IMR-90 (cell line): ENCODE measurements at places on chromosomes 16 and 17. TPM values are rescaled to one million over a fixed set of nuclear protein-coding genes. Genes with fewer than 3 reads are reported as not detected.

DNA sequence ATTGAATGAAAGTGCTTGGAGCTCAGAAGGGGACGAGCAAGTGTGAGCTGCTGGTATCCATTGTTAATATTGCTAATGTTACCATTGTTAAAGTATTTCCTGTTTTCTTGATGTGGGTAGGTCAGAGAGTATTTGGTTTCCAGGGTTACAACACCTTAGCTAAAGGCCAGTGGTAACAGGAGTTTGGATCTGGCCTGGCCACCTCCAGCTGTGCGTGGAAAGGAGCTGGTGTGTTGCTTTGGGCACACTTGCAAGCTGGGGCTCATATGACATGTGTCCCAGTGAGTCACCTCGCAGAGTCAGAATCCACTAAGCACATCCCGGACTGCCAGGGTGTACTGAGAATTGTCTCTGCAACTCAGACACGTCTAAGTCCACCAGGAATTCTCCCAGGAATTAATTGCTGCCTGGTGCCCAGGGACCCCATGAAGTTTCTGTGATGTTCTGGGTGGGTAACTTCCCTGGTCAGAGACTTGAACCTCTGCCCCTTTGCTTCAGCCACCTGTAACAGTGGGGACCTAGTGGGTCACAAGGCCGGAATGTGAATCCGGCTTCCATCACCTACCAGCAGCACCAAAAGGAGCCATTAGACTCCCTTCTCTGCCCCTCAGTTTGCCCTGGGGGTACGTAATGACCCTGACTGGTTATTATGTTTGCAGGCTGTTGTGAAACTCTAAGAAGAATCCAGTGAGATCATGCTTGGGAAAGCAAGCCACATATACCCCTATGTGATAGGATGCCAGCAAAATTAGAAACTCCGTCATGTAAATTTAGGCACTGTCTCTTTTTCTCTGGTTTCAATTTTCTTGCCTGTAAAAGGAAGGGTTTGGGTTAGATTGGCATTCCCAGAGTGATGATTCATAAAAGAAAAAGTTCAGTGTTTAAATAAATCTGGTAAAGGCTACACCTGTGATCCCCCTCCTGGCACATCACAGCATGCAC, 12.8 kb downstream of the SLC6A2 start:
- peak; percentile 5 for DNase-seq

GRCh38 chr17:32958418-32958817, 30.5 kb downstream of the TMEM98 start:
- DNase-seq = no peak

DNA sequence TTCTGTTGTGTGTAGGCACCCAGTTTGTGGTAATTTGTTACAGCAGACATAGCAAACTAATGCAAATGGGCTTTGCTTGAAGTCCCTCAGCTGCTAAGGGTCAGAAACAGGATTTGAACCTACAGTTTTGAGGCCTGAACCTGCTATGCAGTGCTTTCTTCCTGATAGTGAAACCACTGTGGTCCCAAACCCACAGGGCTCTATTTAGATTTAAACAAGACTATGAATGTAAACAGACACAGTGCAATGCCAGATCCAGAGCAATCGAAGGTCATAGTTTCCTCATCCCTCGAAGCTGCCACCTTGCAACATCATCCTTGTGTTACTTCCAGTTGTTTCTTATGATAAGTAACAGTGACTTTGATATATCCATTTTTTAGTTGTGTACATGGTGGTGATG, 630.2 kb downstream of the WWOX start:
- no peak for DNase-seq

GRCh38 chr17:70552230-70552981, 383.1 kb downstream of the KCNJ2 start:
- peak; percentile 49 for DNase-seq

GRCh38 chr16:2532494-2533141, 1.4 kb upstream of the CEMP1 start:
- DNase-seq = peak; percentile 34

GRCh38 chr17:82938486-82938872, 98.7 kb upstream of the ZNF750 start:
- DNase-seq = no peak

DNA sequence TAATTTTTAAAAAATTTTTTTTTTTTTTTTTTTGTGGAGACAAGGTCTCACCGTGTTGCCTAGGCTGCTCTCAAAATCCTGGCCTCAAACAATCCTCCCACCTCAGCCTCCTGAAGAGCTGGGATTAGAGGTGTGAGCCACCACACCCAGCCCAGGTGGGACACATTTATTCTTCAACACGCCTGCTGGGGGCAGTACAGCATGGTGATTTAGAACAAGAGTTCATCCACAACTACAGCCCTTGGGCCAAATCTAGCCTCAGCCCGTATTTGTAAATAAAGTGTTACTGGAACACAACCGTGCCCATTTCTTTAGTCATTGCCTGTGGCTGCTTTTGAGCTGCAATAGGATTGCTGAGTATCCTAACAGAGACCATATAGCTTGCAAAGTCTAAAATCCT, 92.8 kb downstream of the KATNIP start:
- DNase-seq = peak; percentile 21

- DNase-seq = no peak
Measured at GRCh38 chr16:89352091-89352681, 134.7 kb downstream of the ZNF778 start.

DNA sequence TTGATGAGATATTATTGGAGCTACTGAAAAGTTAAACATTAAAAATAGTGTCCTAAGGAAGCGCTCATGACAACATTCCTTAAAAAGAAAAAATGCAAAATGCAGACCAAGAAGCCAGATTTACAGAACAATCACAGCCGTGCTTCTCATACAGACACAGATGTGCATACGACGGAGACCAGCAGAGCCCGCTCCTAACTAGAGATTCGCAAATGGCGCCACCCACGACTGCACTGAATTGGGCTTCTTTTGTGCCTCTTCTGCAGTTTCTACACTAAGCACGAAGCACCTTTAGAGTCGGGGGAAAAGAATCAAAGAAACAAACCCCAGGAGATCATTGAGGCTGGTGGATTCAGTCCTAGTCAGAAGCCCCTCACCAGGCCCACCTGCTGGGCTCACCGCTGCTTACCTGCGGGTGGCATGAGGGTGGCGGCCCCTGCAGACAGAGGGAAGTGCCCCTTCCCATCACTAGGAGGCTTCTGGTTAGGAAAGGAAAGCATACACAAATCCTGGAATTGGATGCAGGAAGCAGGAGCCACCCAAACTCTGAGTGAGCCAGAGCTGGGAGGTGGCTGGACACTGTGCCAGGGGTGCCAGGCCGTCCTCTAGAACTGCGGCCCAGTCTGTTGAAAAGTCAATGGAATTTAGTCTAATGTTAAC, 64.9 kb upstream of the CHMP6 start:
- DNase-seq = no peak

- DNase-seq = peak; percentile 25
Measured at GRCh38 chr17:9291912-9292560, 270.7 kb downstream of the NTN1 start.

DNA sequence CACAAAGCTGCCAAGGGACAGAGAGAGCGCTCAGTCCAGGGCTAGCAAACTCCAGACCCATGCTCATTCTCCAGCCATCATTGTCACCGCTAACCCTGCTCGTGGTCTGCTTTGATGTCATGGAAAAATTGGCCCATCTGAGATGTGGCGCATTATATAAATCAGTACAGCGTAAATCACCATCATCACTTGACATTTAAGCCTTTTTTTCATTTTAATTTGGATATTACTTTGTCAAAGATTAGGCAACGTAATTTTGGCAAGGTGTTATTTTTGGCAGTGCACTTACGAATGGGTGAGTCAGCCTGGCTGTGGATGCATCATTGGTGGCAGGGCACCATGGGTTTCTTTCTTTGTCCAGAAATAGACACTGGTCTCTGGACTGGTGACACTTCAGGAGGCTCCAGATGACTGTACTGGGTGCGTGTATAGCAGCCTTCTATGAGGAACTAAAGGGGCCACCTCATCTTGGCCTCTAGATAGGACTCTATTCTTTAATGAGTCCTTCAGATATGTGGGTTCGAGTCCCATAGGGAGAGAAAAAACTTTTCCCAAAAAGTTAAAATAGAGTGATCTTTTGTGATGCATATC, 166.3 kb downstream of the MSI2 start:
- DNase-seq = peak; percentile 57

DNA sequence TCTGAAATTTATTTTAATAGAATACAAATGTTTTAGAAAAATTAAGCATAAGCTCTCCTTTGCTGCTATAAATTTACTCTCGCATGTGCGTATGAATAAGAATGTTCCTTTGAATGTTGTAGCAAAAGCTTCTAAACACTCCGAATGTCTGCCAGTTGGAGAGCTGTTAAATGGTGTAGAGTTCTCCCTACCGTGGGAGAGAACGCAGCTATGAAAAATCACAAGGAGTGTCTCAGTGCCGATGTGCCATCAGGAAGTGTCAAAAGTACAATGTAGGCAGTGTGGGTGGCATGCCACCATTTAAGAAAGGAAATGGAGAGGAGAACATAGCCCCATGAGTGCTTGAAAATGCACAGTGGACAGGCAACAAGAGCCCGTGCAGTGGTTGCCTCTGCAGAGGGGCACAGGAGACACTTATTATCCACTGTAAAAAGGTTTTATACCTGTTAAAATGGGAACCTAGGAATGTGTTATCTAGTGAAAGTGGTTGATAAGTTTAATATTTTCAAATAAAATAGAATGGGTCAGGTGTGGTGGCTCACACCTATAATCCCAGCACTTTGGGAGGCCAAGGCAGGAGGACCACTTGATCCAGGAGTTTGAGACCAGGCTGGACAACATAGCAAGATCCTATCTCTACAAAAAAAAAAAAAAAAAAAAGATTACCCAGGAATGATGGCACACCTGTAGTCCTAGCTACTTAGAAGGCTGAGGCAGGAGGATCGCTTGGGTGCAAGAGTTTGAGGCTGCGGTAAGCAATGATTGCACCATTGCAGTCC, 144.0 kb downstream of the SOCS1 start:
- DNase-seq = no peak

DNA sequence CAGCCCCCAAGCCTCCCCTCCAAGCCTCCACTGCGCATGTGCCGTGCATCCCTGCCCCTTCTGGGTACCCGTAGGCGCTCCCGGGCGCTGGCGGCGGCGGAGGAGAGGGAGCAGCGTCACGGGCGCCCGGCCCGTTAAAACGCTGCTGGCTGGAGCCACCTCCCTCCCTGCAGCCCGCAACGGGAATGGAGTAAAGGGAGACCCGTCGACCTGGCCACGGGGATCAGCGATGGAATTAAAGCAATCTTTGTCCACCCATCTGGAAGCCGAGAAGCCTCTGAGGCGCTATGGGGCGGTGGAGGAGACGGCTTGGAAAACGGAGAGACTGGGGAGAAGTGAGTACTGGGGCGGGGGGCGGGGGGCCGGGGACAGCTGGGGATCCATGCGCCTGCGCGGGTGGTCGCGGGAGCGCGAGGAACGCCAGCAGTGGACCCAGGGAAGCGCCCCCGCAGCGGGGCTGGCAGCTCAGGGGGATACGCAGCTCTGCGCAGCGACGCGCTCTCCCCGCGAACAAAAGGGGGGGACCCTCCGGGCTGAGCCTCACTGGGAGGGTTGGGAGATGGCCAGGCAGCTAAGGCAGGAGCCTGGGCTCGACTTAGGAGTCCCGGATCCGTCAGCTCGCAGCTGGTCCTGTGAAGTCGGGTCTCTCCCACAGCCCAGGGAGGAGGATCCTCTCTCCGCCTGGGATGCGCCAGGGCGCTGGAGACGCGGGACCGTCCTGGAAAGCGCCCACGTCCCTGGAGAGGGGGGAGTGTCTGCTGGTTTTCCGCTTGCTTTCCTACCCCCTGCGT, at the start of gene BMERB1:
Gene BMERB1, plus strand, starts transcription at position 164 of the 791 bp plus-strand sequence. Its CDS starts 66 bp downstream, at position 230.
- peak; percentile 71 for DNase-seq

DNA sequence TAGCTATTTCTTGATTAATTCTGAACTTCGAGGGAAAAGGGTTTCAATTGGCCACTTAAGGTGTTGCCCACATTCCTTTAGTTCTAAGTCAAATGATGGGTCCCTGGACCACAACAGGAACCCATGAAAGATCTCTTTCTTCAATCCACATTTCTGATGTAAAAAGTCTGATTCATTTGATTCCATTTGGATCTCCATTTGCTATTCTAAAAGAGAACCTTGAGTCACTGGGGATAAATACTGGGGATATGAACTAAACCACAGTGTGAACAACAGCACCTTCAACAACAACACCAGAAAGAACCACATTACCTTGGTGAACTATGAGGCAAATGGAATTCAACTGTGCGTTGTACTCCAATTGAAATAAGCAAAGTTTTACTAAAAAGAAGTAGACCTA, 108.9 kb upstream of the IRX5 start:
- DNase-seq = no peak

- no peak for DNase-seq
Measured at GRCh38 chr16:54163197-54163843, 123.3 kb downstream of the IRX3 start.

Gene LRRC59
- 233 and 241 TPM in 2 replicates for total RNA-seq

Gene CCL17
- not detected in 2 replicates for total RNA-seq

Gene DOC2B
- total RNA-seq = not detected in 2 replicates

Gene TEKT3
- not detected in 2 replicates for total RNA-seq

Gene SLC12A3
- not detected in 2 replicates for total RNA-seq

Gene MARVELD3
- not detected in 2 replicates for total RNA-seq

Gene PNMT
- total RNA-seq = not detected in 2 replicates

Gene MYH8
- total RNA-seq = not detected in 2 replicates
